ENCODE measurements at places on chromosomes 16 and 17. TPM values are rescaled to one million over a fixed set of nuclear protein-coding genes. Genes with fewer than 3 reads are reported as not detected.

DNA sequence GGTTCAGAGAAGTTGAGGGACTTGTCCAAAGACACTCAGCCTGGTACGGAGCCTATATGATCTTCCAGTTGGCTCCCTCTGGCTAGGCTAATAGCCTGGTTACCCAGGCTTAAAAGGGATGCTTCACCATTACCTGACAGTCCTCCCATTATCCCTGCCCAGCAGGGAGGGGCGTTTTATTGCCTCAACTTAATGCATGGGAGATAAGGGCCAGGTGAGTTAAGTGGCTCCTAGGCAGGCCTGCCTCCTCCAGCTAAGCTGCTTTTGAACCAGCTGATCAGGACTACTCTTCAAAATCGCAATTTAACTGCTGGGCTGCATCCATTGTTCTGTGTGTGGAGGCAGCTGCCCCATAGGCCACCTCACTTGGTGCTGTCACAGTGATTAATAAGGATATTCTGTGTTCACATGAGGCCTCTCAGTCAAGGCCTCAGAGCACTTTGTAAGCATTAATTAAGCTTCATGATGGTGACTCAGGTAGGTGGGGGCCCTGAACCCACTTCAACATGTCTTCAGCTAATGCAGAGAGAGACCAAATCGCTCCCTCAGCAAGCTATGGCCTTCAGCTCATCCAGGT is 27.9 kb downstream of the SMPD3 start:
- DNase-seq, result no peak

DNA sequence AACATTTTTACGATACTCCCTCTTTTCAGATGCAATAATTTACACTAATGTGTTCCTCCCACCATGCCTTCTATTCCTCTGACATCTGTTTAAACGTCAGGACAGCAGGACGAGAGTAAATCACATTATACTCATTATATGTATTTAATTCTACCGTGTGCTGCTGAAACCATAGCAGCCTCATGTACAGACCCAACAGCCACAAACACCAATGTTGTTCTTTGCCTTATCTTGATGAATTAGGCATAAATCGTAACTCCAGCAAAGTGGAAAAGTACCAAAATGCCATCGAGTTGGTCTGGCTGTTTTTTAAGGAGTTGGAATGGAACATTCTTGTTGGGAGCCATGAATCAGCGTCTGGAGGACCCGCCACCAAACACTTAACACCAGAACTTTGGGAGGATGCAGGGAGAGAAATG is 82.9 kb upstream of the FOXF1 start:
- DNase-seq, result no peak

- peak; percentile 40 for DNase-seq
These were observed 28.3 kb downstream of the VPS35L start for GRCh38 chr16:19583665-19584300.

DNA sequence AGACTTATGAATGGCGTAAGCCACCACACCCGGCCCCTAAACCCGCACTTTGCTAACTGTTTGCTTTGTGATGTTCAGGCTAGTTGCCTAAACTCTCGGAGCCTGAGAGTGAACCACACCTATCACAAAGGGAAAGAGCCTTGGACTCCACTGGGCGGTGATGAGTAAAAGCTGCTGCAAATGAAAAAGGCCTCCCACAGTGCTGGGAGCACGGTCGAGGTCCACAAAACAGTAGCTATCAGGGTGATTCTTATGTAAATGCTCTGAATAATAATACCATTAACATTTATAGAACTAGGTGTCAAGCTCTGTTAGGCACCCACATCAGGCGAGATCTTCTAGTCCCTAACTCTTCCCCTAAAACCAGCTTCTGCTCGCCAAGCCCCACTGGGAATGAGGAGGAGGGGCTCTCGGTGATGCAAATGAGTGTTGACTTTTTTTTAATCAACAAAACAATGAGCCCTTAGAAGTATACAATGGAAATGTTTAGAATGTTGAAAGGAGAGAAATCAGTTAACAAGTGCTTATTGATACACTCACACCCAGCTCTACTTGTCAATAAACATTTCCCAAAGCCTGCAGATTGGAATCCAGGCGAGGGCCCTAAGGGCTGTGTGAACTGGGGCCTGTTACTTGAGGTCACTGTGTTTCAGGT is 19.8 kb downstream of the FBRS start:
- DNase-seq, result no peak

DNA sequence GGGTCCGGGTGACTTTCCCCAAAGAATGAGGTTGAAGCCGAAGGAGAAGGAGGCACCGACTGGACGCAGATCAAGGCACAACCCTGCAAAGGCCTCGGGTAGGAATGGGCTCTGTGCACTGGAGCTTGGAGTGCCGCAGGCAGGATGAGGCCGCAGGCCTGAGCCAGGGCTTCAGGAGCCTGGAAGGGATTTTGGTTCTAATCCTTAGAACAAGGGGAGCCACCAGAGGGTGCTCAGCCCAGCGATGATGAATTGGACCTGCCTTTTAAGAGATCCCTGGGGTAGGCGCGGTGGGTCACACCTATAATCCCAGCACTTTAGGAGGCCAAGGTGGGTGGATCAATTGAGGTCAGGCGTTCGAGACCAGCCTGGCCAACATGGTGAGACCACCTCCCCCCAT is 8.1 kb downstream of the CIBAR2 start:
- DNase-seq, result no peak

DNA sequence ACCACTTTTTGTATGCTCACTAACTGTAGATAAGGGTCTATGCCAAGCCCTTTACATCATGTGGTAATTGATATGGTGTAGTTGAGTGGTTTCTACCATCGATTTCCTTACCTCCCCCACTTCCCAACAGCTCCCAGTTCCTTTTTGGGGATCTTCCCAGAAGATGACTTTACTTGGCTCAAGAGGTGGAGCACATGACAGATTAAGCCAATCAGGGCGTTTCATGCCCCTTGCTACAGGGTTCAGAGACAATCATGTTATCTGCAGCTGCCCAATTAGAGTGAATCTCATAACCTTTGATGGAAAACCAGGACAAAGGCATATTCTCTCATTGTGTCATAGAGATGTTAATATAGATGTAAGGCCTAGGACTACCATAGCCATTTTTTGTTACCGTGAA is 16.2 kb upstream of the BMERB1 start:
- DNase-seq, result no peak

DNA sequence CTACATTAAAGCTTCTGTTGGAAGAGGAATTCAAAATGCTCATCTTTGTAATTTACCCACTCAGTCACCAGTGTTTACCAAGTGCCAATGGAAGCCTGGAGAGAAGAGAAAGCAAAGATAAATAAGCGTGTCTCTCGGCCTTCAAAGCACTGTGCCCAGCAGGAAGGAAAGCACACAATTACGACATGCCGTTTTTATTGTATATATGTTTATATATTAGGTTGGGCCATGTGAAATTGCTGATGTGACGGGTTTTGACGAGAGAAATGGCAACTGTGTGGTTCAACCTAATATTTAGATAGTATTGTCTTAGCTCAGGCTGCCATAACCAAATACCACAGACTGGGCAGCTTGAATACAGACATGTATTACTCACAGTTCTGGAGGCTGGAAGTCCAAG is 79.3 kb upstream of the HSBP1 start:
- no peak for DNase-seq

DNA sequence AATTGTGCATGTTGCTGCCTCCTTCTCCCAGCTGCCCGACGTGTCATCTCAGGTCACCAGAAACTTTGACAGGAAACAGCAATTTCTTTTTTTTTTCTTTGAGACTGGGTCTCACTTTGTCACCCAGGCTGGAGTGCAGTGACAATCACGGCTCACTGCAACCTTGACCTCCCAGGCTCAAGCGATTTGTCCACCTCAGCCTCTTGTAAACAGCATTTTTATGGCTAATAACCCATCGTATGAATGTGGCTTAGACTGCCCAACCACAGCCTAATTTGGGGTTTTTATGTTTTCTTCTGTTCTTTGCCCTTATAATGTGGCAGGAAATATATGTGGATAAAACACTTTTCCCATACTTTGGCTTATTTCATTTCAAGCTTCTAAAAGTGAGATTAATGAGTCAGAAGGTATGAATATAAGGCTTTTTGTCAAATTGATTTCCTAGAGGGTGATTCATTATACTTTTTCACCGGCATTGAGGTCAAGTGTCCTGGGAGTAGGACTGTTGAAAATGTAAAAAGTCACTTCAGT is 31.0 kb upstream of the SLC5A10 start:
- DNase-seq, result peak; percentile 33

- no peak for DNase-seq
These were observed at the start of gene HS3ST4 for GRCh38 chr16:25691519-25692091. HS3ST4 (plus strand) TSS chr16:25691959.

ATP5PD gene
- total RNA-seq, result 302 TPM

HBA2 gene
- total RNA-seq, result 64.9 TPM

DNA sequence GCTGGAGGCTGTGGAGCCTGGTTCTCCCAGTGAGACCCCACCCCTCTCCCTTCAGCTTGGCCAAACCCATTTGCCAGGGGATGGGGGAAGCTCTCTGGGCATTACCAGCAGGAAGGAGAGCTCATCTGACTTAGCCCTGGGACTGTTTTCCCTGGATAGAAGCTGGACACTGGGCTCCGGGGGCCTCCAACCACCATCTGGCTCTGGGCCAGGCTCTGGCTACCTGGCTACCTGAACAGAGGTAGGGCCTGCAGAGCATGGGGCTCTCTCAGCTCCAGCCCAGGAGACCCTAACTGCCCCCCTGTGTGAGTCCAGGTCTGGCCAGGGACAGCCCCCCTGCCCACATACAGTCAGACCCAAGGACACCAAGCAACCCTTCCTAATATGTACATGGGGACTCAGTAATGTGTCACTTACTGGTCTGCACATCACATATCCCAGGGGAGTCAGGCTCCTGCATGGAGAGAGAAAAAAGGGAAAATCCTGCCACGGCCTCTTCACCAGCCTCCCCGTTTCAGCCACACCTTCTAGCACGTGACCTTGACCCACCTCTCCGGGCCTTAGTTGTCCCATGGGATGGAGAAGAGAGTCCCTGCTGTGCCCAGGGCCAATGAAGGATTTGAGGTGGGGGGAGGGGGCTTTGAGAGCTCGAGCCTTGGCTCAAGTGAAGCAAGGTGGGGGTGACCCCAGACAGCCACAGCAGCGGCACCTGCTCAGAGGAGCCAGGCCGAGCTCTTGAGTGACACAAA is 13.8 kb downstream of the CNGB1 start:
- DNase-seq, result no peak

DNA sequence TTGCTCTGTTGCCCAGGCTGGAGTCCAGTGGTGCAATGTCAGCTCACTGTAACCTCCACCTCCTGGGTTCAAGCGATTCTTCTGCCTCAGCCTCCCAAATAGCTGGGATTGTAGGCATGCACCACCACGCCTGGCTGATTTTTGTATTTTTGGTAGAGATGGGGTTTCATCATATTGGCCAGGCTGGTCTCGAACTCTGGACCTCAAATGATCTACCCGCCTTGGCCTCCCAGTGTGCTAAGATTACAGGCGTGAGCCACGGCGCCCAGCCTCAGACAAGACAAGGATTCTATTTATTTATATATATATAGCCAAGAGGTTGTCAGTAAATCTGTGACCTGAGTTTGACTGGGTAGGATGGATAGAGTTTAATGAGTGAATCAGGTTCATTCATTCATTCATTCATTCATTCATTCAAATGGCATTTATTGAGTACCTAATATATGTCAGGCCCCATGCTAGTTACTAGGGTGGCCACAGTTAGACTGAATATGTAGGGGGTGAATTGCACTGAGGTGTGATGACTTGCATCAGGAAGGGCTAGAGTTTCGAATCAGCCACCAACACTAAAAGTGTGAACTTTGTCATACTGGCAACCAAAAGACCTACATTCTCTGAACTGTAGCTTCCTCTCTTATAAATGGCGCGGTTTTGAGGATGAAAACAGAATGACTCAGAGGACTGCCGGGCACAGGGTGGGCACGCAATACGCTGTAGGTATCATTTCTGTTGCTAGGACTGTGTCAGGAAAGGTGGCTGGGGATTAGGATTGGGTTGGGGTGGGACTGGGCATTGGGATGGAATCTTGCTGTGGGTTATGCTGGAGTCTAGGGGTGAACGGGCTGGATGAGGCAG is 37.8 kb downstream of the ITGAE start:
- no peak for DNase-seq

GRCh38 chr17:40778461-40778860 is 3.9 kb downstream of the KRT27 start:
- DNase-seq, result no peak

DNA sequence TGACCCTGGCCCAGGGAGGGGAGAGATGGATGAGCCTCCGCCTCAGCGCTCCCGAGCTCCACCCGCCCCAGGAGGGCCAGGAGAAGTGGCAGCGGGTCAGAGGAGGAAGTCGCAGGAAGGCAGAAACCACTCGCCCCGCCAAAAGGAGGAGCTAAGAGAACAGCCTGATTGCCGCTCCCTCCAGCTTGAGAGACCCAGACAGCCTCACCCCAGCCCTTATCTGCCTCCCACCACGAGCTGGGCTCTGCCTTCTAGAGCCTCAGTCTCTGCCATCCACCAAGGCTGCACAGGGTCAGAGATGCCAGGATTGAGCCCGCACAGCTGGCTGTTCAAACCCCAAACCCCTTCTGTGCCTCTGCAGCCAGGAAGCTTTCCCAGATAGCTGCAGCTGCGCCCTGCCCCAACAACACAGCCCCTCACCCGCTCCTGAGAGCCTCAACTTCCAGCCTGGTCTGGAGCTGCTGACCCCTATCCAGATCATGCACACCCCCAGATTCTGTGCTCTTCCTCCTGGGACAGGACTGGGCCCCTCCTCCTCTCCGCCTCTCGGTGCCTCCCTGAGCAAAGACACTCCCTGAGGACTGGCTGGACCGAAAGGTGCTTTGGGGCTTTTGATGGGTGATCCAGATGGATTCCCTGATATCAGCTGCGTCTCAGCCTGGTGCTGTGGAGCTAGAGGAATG is 1.0 kb upstream of the ATP2A3 start:
- DNase-seq, result peak; percentile 94

DNA sequence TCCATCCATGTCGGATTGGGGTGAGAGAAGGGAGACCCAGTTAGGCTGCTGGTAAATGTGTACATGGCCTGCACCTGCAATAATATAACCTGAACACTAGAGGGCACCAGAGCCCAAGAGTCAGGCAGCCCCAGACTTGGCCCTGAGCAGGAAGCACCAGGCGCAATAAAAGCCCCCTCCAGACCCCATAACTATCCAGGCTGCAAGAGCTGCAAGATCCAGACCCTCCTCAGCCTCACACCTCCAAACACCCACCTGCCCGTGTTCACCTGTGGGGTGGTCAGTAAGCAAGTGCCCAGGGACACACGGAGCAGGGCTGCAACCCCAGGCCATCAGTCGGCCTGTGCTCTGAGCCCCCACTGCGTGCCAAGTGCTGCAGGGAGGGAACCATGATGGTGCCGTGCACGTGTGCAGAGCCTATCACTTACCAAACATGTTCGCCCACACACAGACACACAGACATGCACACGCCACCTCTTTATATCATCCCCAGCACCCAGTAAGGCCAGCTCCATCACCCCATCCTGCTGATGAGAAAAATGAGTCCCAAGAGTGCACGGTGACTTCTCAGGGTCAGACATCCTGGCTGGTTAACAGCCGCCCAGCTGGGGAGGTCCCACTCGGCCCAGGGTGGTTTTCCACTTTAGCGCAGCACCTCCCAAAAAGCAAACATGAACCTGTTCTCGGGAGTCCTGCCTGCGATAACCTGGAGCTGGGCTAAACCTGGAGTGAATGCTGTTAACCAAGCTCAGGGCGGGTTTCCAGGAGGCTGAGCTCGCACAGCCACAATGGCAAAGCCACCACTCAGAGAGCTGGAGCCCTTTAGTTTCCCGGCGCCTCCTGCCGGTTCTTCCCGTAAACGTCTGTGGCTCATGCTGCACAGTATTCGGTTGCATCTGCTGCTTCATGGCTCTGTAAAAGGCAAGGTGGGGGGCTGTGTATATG is 439.8 kb downstream of the SOX9 start:
- DNase-seq, result peak; percentile 86
